ENCODE measurements at places on chromosomes 2 and 18.

DNA sequence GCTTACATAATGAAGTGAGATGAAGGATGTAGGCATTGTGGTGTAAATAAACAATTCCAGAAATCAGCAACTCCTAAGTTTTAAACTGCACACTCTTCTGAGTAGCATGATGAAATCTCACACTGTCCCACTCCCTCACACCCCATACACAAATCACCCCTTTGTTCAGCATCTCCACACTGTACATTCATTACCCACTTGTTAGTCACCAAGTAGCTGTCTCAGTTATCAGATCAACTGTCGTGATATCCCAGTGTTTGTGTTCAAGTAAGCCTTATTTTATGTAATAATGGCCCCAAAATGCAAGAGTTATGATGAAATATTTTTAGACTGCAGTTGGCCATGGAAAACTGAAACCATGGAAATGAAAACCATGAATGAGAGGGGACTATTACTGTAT lies 135.7 kb downstream of the GRB14 start:
- DNase-seq: no peak

- DNase-seq: no peak
These were observed 256.8 kb upstream of the ZEB2 start for GRCh38 chr2:144776766-144777165.

GRCh38 chr2:28354920-28355520 lies 37.6 kb upstream of the FOSL2 start:
- DNase-seq: no peak

DNA sequence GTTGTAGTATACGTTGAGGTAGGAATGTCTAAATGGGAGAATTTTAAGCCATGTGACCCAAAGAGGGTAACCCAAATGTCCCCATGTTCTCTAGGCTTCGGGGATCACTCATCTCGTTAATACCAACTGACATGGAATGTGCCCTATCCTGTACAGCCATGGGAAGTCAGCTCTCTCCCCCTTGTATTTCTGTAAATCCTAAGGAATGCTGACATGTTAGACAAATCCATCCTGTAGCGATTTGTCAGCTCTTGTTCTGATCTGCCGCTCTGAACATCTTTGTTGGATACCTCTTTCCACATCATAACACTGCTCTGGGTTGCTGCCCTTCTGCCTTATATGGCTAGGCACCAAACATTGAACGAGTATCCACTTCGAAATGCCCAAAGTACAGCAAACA lies 350.6 kb downstream of the RND3 start:
- no peak for DNase-seq

GRCh38 chr2:190726255-190726654 lies 77.4 kb downstream of the NAB1 start:
- DNase-seq: no peak

All from stimulated activated CD4-positive, alpha-beta T cell treated with anti-CD3 and anti-CD28 coated beads, Interleukin-2, amount 100 ng/mL, for 24 hours (primary cell).